A549 treated with CORT108297 at 1 μM for 4 hours (cell line): ENCODE measurements at places on chromosomes 13 and 19. TPM values are rescaled to one million over a fixed set of nuclear protein-coding genes. Genes with fewer than 3 reads are reported as not detected.

SERPINE3 gene
- not detected in 5 replicates for total RNA-seq

LILRB4 gene
- 0.06 TPM in 1 of 5 replicates, not detected in the others for total RNA-seq

COL5A3 gene
- 3.7 to 5.8 TPM (median 3.7 TPM) in 5 replicates for total RNA-seq

ERICH6B gene
- total RNA-seq: not detected in 5 replicates
